H9 (cell line): ENCODE measurements at places on chromosomes 12 and 14. TPM values are rescaled to one million over a fixed set of nuclear protein-coding genes. Genes with fewer than 3 reads are reported as not detected.

Gene HIGD1C
- total RNA-seq = not detected in 2 replicates

Gene KRT78
- total RNA-seq = not detected in 2 replicates

Gene GZMH
- total RNA-seq = not detected in 2 replicates

- DNase-seq = no peak
- H3K27me3 ChIP-seq = no peaks in the 10 kb centered on the region
- H3K27ac ChIP-seq = no peak overlapping the region
- H3K36me3 ChIP-seq = peaks cover 5% of the 10 kb centered on the region
- H3K4me3 ChIP-seq = no peak overlapping the region; the same call in 2 of the 3 replicates
- no peaks in the 10 kb centered on the region for H3K4me1 ChIP-seq
Observed at GRCh38 chr12:12810553-12811021, 2.6 kb upstream of the DDX47 start.

DNA sequence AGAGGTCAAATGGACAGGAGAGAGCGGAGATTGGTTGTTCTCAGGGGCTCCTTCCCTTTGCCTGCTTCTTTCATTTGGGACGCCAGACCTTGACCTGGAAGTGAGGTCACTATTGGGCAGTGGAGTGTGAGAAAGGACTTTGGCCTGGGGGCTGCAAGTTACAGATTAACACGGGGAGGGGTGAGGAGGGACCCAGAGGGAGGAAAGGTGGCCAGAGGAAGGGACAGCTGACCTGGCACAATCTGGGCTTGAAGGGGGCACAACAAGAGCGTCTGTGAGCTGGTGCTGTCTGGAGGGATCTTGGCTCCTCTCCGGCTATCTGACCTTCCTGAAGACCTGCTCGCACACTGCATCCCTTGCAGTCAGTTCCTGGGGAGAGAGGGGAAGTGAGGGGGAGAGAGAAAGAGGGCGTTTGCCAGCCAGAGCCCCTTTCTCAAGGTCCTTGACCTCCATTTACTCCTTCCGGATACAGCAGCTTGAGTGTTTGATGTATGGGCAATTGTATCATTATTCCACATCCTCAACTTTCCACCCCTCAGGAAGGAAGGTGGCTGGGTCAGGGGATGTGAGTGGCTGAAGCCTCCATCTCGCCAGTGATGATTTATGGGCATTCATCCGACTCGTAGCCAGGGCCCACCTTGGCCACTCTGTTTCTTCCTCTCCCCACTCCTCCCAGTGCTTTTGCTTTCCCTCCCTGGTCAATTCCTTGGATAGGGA lies 4.7 kb downstream of the RBP5 start:
- no peaks in the 10 kb centered on the region for H3K36me3 ChIP-seq
- DNase-seq = no peak
- H3K4me3 ChIP-seq = no peak overlapping the region
- no peak overlapping the region for H3K27ac ChIP-seq

DNA sequence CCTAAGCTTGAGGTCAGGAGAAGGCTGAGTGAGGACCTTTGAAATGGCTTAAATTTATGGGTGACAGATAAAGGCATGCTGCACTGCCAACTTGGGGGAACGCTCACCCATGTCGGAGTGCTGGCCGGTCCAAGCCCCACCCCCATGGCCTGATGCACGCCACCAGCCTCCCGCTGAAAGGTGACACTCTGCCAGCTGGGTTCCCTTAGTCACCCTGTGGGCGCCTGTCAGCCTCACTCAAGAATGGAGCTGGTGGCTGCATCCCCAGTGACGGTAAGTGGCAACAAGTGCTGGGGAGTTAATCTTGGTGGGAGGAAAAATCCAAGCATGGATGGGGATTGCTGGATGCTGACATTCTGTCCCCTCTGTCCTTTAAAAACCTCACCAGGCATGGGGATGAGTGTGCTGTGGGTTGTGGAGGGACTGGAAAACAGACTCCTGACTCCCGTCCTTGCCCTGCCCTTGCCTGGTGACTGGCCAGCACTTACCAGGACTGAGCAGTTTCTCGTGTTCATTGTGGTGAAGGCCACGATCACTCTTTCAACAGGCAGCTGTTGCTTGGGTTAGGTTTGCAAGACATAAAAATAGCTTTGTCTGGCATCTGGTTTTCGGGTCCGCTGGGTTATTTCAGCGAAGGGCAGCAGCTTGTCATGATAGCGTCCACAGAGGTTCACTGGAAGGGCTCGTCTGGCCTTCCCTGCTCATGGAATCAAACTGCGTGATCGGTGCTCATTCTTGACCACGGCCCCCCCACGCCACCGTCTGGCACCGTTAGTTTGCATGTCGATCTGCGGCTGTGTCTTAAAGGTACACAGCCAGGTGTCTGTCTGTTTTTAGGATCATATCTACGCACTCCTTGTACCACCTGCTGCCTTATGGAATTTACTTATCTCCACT lies 15.0 kb downstream of the ACACB start:
- H3K4me1 ChIP-seq = no peaks in the 10 kb centered on the region
- H3K27me3 ChIP-seq = no peaks in the 10 kb centered on the region
- H3K36me3 ChIP-seq = 0 out of 2 replicates have a peak, but pooled peaks cover 1% of the 10 kb centered on the region

DNA sequence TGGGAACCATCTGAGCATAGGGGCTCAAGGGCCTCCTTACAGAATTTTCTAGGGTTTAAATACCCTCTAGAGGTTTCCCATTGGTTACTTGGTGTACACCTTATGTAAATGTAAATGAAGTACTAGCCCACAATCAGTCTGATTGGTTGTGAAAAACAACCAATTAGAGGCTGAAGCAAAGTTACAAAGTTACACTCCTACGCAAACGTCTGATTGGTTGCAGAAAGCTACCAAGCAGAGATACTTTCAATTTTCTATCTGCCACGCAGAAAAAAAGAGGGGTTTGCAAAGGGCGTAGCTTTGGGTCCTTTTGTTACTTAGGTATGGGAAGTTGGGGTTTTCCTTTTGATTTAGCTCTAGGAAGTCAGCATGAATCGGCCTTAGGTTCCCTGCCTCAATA lies 1.8 kb upstream of the TMEM19 start:
- H3K4me3 ChIP-seq = no peak overlapping the region
- DNase-seq = no peak
- H3K36me3 ChIP-seq = no peaks in the 10 kb centered on the region
- H3K27ac ChIP-seq = no peak overlapping the region
- no peaks in the 10 kb centered on the region for H3K27me3 ChIP-seq
